ENCODE measurements at places on chromosomes 11 and 22. TPM values are rescaled to one million over a fixed set of nuclear protein-coding genes. Genes with fewer than 3 reads are reported as not detected.

The IRAG1 gene
- 138 TPM for total RNA-seq

The MMP27 gene
- not detected for total RNA-seq

The CD3G gene
- not detected for total RNA-seq

The SCARF2 gene
- 5.3 TPM for total RNA-seq

The CD3E gene
- not detected for total RNA-seq

The KRTAP5-11 gene
- 0.66 TPM for total RNA-seq

The CLTCL1 gene
- total RNA-seq: 7.7 TPM

The IGLL5 gene
- not detected for total RNA-seq

The KCNK4 gene
- total RNA-seq: 6.1 TPM

The HDHD5 gene
- total RNA-seq: 21.7 TPM

GRCh38 chr22:44936201-44936600 lies 73.6 kb downstream of the PHF21B start:
- no peak for DNase-seq

DNA sequence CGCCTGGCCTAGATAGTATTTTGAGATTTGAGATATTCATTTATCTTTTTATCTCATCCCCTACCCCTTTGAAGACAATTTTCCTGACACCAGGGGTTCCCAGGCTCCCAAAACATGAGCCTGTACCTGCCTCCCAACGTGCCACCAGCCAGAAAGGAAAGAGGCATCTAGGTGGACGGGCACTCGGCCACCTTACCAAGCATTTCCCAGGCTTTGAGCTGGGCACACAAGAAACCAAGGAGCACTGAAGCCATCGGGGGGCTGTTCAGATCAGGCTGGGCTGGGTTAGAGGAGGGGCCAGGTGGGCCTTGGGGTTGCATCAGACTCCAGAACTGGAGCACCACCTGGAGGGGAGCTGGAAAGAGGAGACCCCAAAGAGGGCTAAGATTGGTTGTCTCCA lies 28.5 kb upstream of the BAIAP2L2 start:
- DNase-seq: no peak

DNA sequence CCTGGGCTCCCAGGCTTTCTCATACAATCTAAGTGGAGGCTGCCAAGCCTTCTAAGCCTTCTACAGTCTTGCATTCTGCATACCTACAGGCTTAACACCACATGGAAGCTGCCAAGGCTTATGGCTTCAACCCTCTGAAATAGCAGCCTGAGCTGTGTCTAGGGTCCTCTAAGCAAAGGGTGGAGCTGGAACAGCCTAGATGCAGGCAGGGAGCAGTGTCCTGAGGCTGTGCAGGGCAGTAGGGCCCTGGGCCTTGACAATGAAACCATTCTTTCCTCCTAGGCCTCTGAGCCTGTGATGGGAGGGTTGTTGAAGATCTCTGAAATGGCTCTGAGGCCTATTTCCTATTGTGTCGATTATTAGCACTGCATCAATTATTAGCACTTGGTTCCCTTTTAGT lies 150.9 kb upstream of the GRK3 start:
- no peak for DNase-seq

- no peak for DNase-seq
Observed at GRCh38 chr11:73750228-73750627, 10.6 kb downstream of the RAB6A start.

DNA sequence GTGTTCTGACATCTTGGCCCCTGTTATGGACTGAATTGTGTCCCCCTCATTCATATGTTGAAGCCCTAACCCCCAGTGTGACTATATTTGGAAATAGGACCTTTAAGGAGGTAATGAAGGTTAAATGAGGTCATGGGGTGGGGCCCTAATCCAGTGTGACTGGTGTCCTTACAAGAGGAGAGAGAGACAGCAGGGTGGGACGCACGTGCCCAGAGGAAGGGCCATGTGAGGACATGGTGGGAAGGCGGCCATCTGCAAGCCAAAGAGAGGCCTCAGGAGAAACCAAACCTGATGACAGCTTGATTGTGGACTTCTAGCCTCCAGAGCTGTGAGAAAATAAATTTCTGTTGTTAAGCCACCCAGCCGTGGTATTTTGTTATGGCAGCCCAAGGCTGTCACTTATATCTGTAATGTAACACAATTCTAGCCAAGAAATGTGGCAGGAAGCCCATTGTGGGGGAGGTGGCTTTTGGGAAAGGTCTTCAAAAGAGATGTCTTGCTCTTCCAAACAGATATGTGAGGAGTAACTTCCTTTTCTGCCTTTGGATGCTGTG lies 23.7 kb downstream of the SLC22A6 start:
- DNase-seq: no peak

DNA sequence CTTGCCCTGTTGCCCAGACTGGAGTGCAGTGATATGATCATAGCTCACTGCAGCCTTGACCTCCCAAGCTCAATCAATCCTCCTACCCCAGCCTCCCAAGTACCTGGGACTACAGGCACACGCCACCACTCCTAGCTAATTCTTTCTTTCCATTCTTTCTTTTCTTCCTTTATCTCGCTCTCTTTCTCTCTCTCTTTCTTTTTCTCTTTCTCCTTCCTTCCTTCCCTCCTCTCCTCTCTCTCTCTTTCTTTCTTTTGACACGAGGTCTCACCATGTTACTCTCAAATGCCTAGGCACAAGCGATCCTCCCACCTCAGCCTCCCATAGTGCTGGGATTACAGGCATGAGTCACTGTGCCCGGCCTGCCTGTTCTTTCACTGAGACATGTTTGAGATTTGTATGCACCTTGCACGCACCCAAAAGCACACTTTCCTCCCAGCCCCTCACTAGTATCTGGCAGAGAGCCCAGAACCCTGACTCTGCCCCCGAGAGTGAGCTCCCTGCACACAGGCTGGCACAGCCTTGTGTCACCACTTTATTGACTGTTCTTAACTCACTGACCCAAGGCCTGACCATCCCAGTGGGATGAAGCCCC lies 56.8 kb downstream of the CD6 start:
- no peak for DNase-seq

GRCh38 chr11:59189986-59190385 lies 18.1 kb downstream of the DTX4 start:
- DNase-seq: no peak

- DNase-seq: no peak
Observed at GRCh38 chr11:78497293-78497692, 77.4 kb downstream of the NARS2 start.

GRCh38 chr11:33976495-33977199 lies 74.9 kb upstream of the CAPRIN1 start:
- DNase-seq: no peak

DNA sequence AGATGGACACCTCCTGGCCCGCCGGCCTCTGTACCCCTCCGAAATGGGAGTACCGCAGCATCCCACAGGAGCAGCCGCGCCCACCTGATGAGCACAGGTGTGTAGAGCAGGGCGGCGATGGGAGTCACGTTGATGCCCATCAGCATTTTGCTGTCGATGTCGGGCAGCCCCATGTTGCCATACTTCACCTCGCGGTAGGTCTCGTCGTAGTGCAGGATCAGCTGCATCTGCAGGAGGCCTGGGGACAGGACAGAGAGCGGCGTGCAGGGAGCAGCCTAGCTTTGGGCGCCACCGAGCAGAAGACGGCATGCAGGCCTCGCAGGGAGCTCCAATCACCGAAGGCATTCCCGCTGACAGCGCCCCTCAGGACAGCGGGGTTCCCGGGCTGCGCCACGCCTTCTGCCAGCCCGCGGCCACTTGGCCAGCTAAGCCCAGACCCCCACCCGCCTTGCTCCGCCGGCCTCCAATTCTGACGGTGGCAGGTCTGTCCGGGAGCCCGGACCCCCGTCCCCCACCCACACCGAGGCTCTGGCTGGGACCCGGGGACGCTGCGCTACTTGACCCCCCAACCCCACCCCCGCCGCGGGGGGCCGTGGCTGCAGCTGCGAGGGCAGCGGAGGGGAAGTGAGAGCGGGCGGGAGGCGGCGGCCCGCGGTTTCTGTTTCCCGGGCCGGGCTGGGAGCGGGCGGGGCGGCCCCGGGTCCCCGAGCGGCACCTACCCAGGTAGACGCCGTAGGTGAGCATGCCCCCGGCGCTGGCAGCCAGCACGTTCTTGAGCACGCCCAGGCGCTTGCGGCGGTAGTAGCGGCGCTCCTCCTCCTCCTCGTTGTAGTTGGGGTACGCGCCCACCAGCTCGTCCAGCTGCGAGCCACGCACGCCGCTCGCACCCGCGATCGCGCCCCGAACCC lies 705 bp downstream of the UNC93B1 start:
- no peak for DNase-seq

GRCh38 chr11:114775875-114776621 lies 97.7 kb downstream of the NXPE2 start:
- peak; percentile 72 for DNase-seq

- no peak for DNase-seq
Observed at GRCh38 chr22:29112681-29113080, 39.8 kb downstream of the KREMEN1 start.

DNA sequence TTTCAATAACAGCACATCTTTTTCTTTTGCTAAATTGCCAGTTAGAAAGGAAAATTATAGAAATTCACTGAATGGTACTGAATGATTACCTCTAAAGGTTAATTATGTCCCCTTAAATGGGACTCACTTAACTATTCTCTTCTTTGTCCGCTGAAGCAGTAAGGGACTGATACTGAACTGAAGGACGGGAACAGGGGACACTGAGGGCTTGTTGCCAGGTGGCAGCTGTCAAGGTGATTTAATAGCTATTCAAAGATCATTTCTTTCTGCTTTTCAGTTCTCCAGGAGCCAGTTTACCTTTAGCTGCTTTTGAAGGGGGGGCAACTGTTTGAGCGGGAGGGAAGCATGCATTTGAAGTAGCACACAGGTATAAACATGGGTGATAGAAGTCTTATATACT lies 325.4 kb upstream of the CCDC90B start:
- no peak for DNase-seq

DNA sequence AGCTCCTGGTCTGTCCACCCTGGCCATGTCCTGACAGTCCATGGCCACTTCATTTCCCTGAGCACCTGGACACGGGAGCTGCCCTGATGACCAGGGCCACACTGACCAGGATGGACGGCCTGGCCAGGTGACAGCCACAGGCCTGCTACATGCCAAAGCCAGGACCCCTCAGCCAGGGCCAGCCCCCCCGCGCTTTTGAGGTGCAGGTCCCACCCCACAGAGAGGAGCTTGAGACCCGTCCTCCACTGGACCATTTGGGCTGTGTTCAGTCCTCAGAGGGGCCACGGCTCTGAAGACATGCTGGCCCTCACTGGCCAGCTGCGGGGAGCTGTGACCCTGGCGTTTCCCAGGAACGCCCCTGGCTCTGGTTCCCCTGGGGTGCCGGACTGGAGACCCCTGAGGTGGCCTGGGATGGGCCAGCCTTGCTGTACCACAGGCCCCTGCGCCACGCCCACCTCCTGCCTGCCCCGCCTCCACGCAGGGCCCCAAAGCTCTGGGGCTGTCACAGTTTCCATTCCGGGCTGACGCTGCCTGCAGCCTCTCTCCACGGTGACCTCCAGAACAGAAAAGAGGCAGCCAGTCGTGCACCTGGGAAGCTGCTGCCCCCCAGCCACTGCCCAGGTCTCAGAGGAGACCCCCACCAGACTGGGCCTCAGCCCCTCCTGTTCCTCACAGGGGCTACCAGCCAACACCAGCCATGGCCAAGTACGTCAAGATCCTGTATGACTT lies 18.2 kb downstream of the EPS8L2 start:
- DNase-seq: no peak
